Activated CD4-positive, CD25-positive, alpha-beta regulatory T cell treated with anti-CD3 and anti-CD28 coated beads, Interleukin-2, amount 50 U/mL, for 72 hours (primary cell): ENCODE measurements at places on chromosomes 6 and 20.
A peak's percentile ranks its signal among the peaks of the same experiment; 100 is the strongest.

GRCh38 chr6:71091167-71091566 is 134.3 kb upstream of the B3GAT2 start:
- DNase-seq: no peak

DNA sequence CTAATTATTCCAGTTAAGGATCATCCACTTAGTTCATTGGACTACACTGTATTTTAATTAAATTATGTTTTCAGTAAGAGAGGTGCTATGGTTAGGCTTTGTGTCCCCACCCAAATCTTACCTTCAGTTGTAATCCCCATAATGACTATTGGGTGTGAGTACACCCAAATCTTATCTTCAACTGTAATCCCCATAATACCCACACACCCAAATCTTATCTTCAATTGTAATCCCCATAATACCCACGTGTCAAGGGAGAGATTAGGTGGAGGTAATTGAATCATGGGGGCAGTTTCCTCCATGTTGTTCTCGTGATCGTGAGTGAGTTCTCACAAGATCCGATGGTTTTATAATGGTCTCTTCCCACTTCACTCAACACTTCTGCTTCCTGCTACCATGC is 208.0 kb upstream of the PHACTR1 start:
- DNase-seq: no peak

DNA sequence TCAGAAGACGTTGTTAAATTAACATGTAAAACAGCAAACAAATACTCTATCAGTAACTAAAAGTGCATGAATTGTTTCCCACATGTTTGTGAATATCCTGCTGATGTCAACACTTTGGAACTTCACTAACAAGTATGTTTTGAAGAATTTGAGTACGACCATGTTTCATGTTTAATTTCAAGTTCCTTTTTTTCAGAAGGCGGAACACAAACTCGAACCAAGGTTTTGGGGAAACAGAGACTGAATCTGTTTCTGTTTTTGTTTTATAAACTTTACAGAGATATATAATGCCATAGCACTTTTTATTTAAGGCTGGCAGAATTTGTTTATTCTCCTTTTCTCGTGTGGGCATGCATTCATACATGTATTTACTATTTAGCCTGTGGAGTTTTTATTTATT is 509.3 kb upstream of the CITED2 start:
- DNase-seq: no peak

GRCh38 chr20:3459881-3460307 is 10.9 kb upstream of the ATRN start:
- DNase-seq: no peak

- no peak for DNase-seq
Measured at GRCh38 chr20:24359321-24360027, 110.0 kb upstream of the SYNDIG1 start.

GRCh38 chr6:9295644-9296043 is 860.3 kb upstream of the SLC35B3 start:
- no peak for DNase-seq

- no peak for DNase-seq
Measured at GRCh38 chr20:52172392-52173047, 19.1 kb downstream of the ZFP64 start.

DNA sequence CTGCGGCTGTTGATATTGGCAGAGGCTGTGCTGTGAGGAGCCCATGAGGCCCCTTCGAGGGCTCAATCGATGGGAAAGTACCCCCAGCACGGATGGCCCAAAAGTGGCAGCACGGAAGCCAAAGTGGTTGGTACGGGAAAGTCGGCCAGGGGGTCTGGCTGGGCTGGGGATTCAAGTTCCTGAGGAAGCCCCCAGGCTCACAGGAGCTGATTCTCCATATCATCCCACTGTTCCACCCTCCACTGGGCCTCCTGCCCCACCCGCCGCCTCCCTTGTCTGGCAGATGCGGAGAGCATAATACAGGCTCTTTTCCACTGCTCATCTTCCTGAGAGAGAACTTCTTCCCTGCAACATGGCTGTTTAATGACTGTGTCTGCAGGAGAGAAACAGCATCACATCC is 217.8 kb upstream of the CST7 start:
- DNase-seq: no peak

GRCh38 chr6:130515306-130515705 is 149.5 kb downstream of the TMEM200A start:
- no peak for DNase-seq

DNA sequence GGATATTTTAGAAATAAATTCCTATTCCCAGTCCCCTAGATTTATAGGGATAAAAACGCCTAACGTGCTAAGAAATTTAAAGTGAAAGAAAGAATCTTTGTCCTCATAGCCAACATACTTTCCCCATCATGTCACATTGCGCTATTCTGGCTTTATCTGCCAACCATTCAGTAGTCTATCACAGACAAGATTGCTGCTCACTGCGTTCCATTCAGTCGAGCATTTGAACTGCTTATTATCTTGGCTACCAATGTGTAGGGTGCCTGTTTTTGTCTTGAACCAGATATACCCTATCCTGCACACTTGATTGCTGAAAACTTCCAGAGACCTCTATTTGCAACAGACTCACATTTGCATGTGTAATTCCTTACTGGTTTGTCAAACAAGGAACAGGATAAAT is 751.5 kb downstream of the EPHA7 start:
- no peak for DNase-seq

DNA sequence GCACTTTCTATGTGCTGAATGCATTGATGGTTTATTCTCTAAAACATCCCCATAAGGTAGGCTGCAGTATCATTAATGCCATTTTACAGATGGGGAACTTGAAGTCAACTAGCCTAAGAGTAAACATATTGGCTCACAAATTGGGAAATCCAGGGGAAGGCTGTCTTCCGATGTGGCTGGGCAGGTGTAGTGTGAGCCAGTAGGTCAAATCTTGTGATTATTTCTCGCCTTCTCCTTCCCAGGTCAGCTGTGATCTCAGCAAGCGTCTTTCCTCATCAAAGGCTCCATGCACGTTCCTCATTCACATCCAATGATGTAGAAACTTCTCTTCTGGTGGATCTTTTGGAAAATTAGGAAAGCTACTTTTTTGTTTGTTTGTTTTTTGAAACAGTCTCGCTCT is 94.1 kb upstream of the SHLD1 start:
- no peak for DNase-seq

DNA sequence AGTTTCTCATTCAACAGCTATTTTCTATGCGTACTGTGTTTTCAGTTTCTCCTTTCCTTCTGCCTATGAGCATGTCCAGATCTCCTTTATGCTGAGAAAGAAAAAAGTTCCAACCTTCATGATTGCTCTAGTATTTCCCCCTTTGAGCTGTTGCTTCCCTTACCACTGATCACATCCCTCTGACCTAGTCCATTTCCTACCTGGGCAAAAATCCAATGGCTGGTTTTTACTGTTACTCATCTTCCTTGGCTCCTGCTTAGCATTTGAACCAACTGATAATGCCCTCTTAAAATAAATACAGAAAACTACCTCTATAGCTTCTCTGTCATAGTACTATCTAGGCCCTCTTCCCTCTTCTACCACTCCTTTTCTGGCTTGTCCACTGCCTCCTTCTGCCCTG is 6.0 kb downstream of the RFX6 start:
- DNase-seq: no peak

- no peak for DNase-seq
Measured at GRCh38 chr6:44396968-44397367, 9.5 kb downstream of the CDC5L start.

- no peak for DNase-seq
Measured at GRCh38 chr6:80976336-80976735, 776.1 kb downstream of the TENT5A start.

GRCh38 chr20:41027872-41028358 is 707 bp upstream of the TOP1 start:
- DNase-seq: no peak

DNA sequence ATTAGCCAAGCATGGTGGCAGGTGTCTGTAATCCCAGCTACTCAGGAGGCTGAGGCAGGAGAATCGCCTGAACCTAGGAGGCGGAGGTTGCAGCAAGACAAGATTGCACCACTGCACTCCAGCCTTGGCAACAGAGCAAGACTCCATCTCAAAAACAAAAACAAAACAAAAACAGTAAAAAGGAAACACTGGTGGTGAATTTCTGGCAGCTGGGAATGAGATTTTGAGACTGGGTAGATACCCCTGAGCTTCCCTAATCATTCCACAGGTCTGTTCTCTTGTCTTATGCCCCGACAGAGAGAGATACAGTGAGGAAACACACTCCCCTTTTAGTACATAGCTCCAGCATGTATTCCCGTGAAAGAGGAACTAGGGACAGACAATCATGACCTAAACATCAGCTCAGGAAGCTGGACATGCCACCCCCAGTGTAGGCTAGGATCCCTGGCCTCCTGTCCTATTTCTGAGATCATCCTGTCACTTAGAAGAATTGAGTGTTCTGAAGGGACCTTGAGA is 9.6 kb downstream of the MAN1A1 start:
- no peak for DNase-seq

DNA sequence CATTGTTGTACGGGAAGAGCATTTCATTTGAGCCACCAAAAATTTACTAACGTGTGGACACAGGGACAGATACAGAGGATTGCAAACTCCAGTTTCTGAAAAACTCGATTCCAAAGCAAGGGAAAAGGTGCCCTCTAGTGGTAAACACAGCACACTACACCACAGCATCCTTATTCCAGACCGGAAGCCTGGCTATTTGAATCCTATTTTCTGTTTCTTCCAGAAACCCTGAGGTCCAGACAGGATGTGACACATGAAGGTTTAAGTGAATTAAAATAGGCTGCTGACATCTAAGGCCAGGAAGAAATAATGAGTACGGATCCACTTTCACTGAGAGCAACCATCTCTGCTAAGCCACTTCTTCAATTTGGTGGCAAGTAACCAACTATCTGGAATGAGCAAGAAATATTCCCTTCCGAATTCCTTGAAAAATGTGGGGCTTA is 31.8 kb upstream of the GMPR start:
- DNase-seq: no peak

GRCh38 chr20:31713312-31714273 is 9.1 kb downstream of the BCL2L1 start:
- DNase-seq: no peak

DNA sequence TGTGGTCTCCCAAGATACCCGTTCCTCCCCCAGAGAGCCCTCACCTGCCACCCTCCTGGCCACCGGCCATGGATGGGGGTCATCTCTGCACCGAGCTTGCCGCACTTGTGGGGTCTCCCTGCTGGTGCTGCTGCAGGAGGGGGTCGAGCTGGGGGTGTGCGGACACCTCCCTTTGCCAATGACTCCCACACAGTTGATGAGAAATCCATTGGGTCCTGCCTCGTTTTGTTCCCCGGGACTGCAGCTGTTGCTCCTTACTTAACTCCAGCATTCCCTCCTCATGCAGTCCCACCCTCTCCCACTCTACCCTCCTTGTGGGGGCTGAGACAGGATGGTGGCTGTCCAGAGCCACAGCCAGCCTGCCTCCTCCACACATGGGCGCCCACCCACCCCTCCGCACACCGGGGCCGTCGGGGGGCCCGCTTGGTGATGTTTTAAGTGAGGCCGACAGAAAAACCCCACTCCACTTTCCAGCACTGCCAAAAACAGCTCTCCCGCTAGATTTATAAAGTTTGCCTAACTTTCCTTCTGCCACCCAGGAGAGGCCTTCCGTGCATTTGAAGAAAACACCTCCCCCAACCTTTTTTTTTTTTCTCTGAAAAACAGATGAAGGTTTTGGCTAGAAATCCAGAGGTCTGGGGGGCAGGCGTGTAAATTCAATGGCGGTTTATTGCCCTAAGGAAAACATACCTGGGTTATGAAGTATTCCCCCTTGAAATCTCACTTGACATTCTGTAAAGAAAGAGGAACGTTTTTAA is 53.5 kb upstream of the APCDD1L start:
- no peak for DNase-seq

DNA sequence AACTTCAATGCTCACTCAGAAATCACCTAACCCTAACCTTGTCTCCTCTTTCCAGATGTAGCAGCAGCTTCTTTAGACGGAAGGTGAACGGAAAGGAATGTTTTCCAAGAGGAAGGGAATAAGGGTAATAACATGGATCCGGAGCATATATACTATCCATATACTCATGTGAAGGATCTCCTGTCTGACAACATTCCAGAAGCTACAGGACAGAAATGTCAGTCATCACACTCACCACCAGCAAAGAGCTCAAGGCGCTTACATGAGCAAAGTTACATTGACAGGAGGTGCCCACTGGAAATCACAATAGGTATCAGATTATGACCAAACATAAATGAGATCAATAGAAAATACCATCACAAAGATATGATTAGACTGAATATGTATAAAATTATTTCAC is 122.1 kb upstream of the CCDC28A start:
- DNase-seq: no peak

GRCh38 chr6:150596439-150596838 is 3.2 kb upstream of the PLEKHG1 start:
- DNase-seq: no peak

DNA sequence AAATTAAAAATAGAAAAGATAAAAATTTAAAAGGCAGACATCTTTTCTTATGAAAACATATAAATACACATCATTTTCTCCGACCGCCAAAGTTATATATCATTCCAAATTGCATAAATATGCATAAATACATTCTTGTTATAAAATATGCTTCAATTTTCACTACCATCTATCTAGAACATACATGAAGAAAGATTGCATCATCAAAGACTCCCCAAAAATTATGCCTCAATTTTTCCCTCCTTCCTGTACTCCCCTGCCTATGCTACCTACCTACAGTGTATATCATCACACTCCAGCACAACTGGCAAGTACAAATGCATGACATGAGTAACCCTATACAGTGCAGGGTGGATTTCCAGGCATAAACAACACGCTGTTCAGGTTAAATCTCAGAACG is 49.9 kb upstream of the TENT5A start:
- no peak for DNase-seq

GRCh38 chr6:146028252-146028795 is 538 bp upstream of the GRM1 start:
- DNase-seq: peak; percentile 31

- DNase-seq: no peak
Measured at GRCh38 chr6:72140795-72141194, 254.4 kb downstream of the RIMS1 start.

- no peak for DNase-seq
Measured at GRCh38 chr6:107361753-107362604, 97.4 kb downstream of the PDSS2 start.

DNA sequence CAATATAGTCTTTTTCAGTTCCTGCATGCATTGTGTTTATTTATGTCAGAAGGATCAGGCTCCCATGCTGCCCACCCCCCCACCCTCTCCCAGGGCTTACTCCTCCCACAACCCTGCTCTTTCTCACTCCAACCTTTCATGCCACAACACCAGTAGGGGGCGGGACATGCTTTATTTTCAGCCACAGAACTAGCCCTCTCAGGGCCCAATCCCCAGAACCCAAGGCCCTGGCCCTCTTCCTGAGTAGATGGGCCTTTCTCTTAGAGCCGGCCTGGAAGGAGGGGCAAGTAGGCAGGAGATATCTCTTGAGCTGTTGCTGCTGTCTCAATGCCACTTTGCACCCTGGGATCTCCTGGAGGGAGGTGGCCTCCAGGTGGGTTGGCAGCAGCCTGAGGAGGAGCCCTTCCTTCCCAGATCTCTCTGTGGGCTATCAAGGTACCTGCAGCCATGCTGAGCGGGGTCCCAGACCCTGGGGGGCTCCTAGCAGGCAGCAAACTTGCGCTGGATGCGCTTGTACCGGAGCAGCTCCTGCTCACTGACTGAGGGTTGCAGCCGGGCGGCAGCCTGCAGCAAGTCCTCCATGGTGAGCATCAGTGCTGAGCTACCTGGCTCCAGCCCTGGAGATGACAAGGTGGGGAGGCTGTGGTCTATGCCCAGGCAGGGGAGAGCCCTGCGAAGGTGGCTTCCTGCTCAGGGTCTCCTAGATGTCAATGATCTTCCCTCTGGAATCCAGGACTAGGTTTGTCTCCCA is 3.5 kb downstream of the GNMT start:
- DNase-seq: no peak

GRCh38 chr6:161459008-161459615 is 185.3 kb upstream of the AGPAT4 start:
- no peak for DNase-seq

GRCh38 chr6:154058963-154059680 is 20.1 kb downstream of the OPRM1 start:
- DNase-seq: no peak
